ENCODE measurements at places on chromosomes 4 and X. TPM values are rescaled to one million over a fixed set of nuclear protein-coding genes. Genes with fewer than 3 reads are reported as not detected.

XK gene
- 8.4 TPM for total RNA-seq

DNA sequence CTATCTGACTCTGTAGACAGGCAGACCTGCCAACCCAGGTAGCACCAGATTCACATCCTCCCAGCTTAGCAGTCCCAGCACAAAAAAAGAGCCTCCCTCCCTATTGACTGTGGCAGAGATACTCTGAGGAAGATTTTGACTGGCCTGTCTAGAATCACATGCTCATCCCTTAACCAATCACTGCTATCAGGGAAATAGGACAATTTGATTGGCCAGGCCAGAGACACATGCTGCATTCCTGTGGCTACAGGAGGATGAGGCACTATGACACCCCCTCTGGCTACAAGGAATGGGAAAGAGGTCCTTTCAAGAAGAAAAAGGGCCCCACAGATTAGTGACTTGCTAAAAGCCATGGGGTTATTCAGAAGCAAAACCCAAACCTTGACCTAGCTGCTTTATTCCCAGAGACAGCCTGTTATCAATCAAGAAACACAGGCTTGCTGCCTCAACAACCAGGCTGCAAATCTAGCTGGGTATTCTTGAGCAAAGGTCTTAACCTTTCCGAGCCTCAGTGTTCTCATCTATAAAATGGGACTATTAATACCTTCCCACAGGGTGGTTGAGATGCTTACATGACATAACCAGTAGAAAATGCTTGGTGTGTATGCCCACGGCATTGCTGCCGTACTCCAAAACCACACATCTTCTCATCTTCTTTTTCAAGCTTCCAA, 147.6 kb downstream of the BCOR start:
- DNase-seq = no peak

PARM1 gene
- 25.7 TPM for total RNA-seq

DNA sequence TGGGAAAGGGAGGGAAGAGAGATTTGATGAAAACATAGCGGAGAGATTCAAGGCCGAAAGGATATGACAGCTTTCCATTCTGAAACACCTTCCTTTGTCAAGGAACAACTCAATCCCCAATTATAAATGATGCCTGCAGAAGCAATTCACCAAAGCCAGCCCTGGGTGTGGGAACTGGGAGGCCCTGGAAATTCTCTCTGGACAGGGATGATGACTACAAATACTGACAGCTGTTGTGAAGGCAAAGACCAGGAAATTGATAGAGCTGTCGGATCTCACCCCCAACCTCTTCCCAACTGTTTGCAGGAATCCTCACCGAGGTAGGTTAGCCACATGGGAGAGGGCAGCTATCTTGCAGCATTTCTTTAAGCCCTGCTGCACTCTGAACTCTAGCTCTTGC, 54.3 kb downstream of the CCDC149 start:
- DNase-seq = no peak

SOWAHB gene
- total RNA-seq = not detected

DNA sequence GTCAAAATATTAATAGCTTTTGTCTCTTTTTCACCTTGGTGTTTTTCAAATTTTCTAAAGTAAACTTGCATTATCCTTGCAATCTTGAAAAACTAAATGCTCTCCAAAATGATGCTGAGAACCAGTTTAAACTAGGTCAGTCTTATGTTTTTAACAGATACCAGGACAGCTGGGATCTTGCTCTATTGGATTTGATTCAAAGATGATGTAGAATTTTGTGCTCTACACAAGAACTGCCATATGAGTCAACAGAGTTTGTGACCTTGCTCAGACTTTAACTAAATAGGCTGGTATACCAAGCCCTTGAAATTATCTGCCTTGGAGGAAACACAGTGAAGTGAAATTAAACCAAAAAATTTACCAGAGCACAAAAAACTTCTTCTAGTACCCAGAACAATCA, 991.1 kb downstream of the STPG2 start:
- DNase-seq = no peak

NAP1L2 gene
- total RNA-seq = 3.6 TPM

DNA sequence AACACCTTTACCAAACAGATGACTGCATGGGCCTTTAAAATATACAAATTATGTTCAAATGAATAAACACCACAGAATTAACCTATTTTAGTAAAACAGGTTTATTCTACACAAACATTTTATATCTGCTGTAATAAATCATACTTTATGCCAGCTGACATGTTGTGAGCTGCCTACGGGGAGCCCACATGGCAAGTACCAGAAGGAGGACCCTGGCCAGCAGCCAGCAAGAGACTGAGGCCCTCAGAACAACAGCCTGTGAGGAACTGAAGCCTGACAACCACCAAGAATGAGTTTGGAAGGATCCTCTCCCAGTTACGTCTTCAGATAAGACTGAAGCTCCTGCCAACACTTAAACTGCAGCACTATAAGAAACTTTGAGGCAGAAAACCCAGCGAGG, 377.0 kb downstream of the PDGFC start:
- DNase-seq = no peak

DNA sequence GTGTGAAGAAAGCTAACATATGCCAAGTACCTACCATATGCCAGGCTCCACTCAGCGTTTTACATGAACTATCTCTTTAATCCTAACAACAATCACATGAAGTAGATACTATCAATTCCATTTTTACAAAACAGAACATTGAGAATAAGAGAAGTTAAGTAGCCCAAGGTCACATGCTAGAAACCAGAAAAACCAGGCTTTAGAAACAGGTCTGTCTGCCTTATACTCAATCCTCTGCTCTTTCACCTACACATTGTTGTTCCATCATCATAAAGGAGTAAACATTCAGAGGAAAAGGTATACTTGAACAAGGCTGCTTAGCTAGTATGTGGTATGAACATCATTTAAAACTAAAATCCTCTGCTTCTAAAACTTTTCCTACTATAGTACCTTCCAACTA, 42.1 kb downstream of the WDFY3 start:
- no peak for DNase-seq

DNA sequence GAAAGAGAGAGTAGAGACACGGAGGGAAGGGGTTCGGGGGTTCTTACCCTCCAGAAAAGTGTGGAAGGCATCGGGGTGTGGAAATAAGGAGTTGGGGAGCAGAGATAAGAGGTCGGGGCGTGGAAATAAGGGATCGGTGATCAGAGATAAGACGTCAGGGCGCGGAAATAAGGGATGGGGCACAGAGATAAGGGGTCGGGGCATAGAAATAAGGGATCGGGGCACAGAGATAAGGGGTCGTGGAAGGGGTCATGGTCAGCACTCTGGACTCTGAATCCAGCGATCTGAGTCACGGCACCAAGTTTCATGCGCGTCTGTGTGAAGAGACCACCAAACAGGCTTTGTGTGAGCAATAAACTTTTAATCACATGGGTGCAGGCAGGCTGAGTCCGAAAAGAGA, 119.1 kb downstream of the PCDH10 start:
- DNase-seq = no peak

RNF150 gene
- 53.3 TPM for total RNA-seq

- no peak for DNase-seq
These were observed 37.0 kb downstream of the SEPSECS start for GRCh38 chr4:25123236-25123635.

GRCh38 chr4:17704020-17704650, 77.3 kb downstream of the FAM184B start:
- DNase-seq = no peak

TCEAL7 gene
- total RNA-seq = 8.2 TPM

FMR1NB gene
- total RNA-seq = not detected

Measured in esophagus muscularis mucosa (tissue), 4 donors.